Upper lobe of left lung (tissue), 6 donors: ENCODE measurements at places on chromosomes 1 and 21.

GRCh38 chr21:45003331-45004058 lies 63.7 kb downstream of the SLX9 start:
- H3K27me3 ChIP-seq = no peaks in the 10 kb centered on the region
- DNase-seq = no peak
- no peaks in the 10 kb centered on the region for H3K4me1 ChIP-seq
- H3K36me3 ChIP-seq = no peaks in the 10 kb centered on the region
- no peak overlapping the region for H3K4me3 ChIP-seq

GRCh38 chr1:114063544-114063943 lies 84.3 kb downstream of the OLFML3 start:
- H3K4me1 ChIP-seq = no peaks in the 10 kb centered on the region
- H3K4me3 ChIP-seq = no peak overlapping the region
- no peak overlapping the region for H3K27ac ChIP-seq
- no peaks in the 10 kb centered on the region for H3K27me3 ChIP-seq

DNA sequence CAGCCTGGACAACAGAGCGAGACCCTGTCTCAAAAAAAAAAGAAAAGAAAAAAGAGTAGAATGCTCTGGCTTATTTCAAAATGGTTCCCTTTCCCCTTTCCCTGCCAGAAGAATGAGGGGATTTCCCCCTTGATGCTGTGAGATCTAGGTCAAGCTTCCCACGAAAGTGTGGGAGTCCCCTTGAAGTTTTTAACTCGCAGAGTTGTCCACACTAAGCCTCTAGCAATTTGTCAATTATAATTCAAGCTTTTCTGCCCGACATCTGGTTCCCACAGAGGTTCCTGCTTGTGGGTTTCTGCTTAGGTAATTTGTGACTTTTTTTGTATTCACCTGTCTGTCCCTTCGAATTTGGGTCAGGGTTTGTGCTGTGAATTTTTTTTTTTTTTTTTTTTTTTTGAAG lies 62.8 kb downstream of the ZFYVE9 start:
- H3K4me1 ChIP-seq = peaks cover 3% of the 10 kb centered on the region
- no peak for DNase-seq
- no peaks in the 10 kb centered on the region for H3K36me3 ChIP-seq
- no peaks in the 10 kb centered on the region for H3K27me3 ChIP-seq
- no peak overlapping the region for H3K27ac ChIP-seq
- H3K4me3 ChIP-seq = no peak overlapping the region

DNA sequence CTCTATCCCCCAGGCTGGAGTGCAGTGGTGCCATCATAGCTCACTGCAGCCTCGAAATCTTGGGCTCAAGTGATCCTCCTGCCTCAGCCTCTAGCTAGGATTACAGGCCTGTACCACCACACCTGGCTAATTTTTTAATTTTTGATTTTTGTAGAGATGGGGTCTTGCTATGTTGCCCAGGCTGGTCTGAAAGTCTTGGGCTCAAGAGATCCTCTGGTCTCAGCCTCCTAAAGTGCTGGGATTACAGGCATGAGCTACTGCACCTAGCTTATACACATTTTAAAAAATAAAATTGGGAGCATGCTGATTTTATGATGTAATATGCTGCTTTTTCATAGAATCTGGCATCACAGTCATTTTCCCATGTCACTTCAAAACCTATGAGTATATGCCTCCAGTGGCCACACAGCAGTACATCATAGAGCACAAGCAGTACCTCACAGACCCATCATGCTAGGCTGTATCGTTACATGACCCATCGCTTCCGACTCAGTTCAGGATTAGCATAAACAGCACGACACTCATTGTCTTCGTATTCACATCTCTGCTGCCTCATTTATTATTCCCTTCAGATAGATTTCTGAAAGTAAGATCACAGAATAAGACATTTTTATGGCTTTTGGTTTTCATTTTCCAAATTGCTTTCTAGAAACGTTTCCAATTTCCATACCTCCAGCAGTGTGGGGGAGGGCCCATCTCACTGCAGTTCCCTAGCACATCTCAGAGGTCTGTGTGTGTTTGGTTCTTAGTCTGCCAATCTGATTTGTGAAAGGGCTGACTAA lies 35.9 kb upstream of the CCSAP start:
- no peak overlapping the region for H3K4me3 ChIP-seq
- no peak for DNase-seq
- no peaks in the 10 kb centered on the region for H3K27me3 ChIP-seq
- H3K4me1 ChIP-seq = no peaks in the 10 kb centered on the region

GRCh38 chr1:110233861-110234260 lies 23.7 kb downstream of the KCNC4 start:
- H3K27ac ChIP-seq = no peak overlapping the region
- no peak for DNase-seq
- H3K27me3 ChIP-seq = no peaks in the 10 kb centered on the region
- H3K4me1 ChIP-seq = peaks cover 4% of the 10 kb centered on the region
- peaks cover 18% of the 10 kb centered on the region for H3K36me3 ChIP-seq

- H3K27me3 ChIP-seq = no peaks in the 10 kb centered on the region
- no peak for DNase-seq
- H3K4me3 ChIP-seq = no peak overlapping the region
- peaks cover 3% of the 10 kb centered on the region for H3K36me3 ChIP-seq
- no peaks in the 10 kb centered on the region for H3K4me1 ChIP-seq
Measured at GRCh38 chr1:48333316-48333715, 110.8 kb downstream of the SLC5A9 start.

- no peaks in the 10 kb centered on the region for H3K36me3 ChIP-seq
- no peak overlapping the region for H3K4me3 ChIP-seq
- DNase-seq = no peak
- peaks cover 5% of the 10 kb centered on the region for H3K4me1 ChIP-seq
Measured at GRCh38 chr1:15354580-15354965, 55.1 kb upstream of the EFHD2 start.

DNA sequence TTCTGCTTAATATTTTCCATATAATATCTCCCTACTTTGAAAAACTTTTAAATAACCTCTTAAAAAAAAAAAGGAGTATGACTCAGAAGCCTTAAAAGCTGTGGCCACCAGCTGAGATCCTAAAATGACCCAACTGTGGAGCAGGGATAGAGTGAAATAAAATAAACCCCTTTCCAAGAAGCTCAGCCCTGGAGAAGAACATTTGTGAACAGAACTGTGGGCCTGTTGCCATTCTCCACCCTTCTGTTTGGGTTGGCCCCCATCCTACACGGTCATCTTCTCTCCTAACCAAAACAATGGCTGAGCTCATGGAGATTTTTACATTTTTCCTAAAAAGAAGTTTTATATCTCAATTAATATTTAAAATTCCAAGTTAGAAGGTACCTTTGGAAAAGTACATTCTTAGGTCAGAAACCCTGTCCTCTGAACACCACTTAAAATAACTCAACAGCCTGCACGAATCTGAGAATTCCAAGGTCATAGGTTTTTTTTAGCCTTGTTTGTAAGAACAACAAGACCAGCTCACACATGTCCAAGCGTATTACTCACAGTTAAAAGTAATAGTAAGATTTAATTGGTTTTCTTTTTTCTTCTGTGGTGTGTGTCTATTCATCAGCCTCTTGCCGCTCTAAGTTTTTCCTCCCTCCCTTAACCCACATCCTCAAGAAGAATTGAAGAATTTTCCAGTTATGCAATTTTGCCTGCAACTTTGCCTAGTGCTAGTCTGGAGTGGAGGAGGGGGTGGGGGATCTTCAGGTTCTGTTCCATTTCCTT lies 107.7 kb upstream of the ERRFI1 start:
- no peaks in the 10 kb centered on the region for H3K36me3 ChIP-seq
- no peaks in the 10 kb centered on the region for H3K27me3 ChIP-seq
- DNase-seq = no peak
- H3K27ac ChIP-seq = peak overlapping the region; percentile 16
- H3K4me3 ChIP-seq = no peak overlapping the region

DNA sequence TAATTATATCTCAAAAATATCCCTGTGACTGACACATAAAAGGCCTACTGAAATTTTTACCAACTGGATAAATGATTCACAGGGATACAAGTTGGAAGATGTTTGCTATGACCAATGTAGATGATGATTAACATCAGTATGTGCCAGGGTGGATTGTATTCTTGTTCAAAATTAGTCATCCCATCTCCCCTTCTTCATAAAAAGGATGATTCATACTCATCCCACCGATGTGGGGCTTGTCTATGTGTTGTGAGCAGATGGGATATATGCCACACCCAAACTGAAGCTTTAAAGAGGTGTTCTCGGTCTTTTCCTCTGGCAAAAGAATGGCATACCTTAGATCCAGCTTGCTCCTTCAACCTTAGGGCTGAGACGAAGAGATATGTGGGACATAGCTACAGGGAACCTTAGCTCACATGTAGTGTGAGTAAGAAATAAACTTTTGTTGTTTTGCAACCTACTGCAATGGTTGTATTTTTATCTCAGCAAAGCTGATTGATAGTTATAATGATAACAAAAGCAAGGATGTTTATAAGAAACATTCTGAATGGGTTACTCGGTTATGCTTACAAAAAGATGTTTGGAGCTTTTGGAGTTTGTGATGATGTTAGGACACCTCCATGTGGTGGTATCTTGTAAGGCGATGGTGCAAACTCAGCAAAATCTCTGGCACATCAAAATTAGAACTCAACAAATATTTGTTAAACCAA lies 29.4 kb downstream of the SPATA17 start:
- DNase-seq = no peak
- no peak overlapping the region for H3K4me3 ChIP-seq
- no peaks in the 10 kb centered on the region for H3K27me3 ChIP-seq
- H3K36me3 ChIP-seq = no peaks in the 10 kb centered on the region

- H3K4me3 ChIP-seq = no peak overlapping the region
- no peaks in the 10 kb centered on the region for H3K27me3 ChIP-seq
- H3K27ac ChIP-seq = peak overlapping the region; percentile 72
- H3K4me1 ChIP-seq = peaks cover 8% of the 10 kb centered on the region
- DNase-seq = no peak
Measured at GRCh38 chr1:144551107-144551542, 41.6 kb upstream of the PPIAL4F start.

DNA sequence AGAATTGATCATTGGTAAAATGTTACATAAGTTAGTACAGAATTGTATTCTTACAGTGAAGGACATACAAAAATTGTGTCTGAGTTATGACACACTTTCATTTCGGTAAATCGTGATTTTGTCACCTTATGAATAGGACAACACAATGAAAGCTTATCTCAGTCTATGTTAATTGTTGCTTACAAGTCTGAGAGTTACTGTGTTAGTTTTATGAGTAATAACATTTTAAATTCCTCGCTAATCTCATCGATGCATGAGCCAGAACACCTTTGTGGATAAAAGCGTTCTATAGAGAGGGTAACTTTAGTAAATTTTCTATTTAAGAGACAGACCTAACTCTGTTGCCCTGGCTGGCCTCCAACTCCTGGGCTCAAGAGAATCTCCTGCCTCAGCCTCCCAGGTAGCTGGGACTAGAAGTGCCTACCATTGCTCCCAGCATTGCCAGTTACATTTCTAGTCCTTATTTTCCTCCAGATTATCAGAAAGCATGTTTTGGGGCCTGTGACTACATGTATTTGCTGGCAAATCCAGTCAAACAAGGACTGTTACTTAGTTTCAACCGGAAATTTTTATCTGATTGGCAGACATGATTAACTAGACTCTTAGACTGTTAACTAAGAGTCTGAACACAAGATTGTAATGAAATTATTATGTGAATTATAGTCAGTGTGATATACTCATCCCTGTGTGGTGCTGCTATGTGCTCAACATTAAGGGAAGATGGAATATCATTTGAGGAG lies 3.0 kb downstream of the PRRC2C start:
- DNase-seq = no peak
- H3K4me3 ChIP-seq = no peak overlapping the region
- no peaks in the 10 kb centered on the region for H3K36me3 ChIP-seq
- H3K4me1 ChIP-seq = peaks cover 39% of the 10 kb centered on the region
- H3K27me3 ChIP-seq = no peaks in the 10 kb centered on the region

GRCh38 chr1:206496131-206496793 lies 11.1 kb upstream of the RASSF5 start:
- H3K4me1 ChIP-seq = peaks cover 42% of the 10 kb centered on the region
- H3K27ac ChIP-seq = no peak overlapping the region
- H3K27me3 ChIP-seq = no peaks in the 10 kb centered on the region
- H3K36me3 ChIP-seq = peaks cover 9% of the 10 kb centered on the region
- DNase-seq = no peak

DNA sequence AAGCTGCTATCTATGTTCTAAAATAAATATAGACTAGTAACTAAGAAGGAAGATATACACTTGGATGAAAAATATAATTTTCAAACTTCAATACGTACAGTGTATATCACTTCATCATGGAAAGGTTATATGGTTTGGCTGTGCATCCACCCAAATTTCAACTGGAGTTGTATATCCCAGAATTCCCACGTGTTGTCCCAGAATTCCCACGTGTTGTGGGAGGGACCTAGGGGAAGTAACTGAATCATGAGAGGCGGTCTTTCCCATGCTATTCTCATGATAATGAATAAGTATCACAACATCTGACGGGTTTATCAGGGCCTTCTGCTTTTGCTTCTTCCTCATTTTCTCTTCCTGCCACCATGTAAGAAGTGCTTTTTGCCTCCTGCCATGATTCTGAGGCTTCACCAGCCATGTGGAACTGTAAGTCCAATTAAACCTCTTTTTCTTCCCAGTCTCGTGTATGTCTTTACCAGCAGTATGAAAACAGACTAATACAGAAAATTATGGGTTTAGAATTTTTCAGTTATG lies 10.7 kb downstream of the NEGR1 start:
- DNase-seq = no peak
- H3K4me1 ChIP-seq = no peaks in the 10 kb centered on the region
- H3K4me3 ChIP-seq = no peak overlapping the region
- no peak overlapping the region for H3K27ac ChIP-seq
- H3K27me3 ChIP-seq = no peaks in the 10 kb centered on the region
- no peaks in the 10 kb centered on the region for H3K36me3 ChIP-seq

DNA sequence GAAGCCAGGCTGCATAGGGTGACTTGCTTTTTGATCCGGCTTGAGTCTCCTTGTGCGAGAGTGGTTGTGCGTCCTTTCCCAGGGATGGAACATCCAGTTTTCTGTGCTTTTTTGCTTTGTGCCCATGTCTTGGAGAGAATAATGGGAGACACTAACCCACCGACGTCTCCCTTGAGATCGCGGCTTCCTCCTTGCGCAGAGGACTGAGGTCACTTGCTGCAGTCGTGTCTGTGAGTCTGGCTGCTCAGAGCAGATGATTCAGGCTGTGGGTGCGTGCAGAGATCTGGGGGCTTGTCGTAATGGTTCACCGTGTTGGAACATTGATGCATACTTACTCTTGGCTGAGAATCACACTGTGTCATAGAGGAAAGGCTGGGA lies 164.5 kb upstream of the CACNA1E start:
- no peak for DNase-seq
- H3K4me3 ChIP-seq = no peak overlapping the region
- H3K36me3 ChIP-seq = no peaks in the 10 kb centered on the region
- peaks cover 6% of the 10 kb centered on the region for H3K27me3 ChIP-seq

DNA sequence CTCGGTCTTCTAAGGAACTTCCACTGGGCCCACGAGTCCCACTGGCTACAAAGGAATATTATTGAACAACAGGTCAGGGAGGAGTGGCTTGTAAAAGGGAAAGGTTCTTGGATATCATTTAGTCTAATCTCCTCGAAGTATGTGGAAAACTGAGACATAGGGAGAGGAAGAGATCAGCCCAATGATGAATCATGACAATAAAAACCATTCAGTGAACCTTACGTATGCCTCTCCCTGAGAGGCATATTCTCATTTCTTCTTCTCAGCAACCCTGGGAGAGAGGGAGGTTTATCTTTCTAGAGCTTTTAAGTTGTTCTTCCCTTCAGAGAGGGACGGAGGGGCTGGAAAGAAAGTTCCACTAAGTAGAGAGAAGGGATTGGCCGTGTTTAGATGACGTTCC lies 5.3 kb upstream of the MOB3C start:
- H3K27me3 ChIP-seq = no peaks in the 10 kb centered on the region
- H3K4me3 ChIP-seq = no peak overlapping the region
- H3K36me3 ChIP-seq = no peaks in the 10 kb centered on the region
- H3K27ac ChIP-seq = no peak overlapping the region
- no peak for DNase-seq
